ENCODE measurements at places on chromosomes 2 and 18. TPM values are rescaled to one million over a fixed set of nuclear protein-coding genes. Genes with fewer than 3 reads are reported as not detected.
A peak's percentile ranks its signal among the peaks of the same experiment; 100 is the strongest.

DNA sequence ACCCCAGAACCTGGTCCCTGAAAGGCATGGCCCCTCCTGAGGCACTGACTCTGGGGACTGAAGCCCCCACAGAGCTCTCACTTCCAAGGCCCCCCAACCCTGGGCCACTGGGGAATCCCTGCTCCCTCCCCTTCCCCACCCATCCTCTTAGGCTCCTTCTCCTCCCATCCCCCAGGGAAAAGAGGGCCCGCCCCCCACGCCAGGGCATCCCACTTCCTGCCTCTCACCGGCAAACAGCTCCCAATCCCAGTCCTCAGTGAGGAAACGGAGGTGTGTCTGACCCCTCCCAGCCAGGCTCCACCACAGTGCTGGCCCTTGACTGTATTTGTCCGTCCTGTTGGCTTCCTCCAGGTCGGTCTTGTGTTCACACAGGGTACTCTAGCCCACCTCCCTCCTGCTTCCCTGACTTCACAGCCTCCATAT is 35.0 kb upstream of the PTMA start:
- DNase-seq = peak; percentile 61

DNA sequence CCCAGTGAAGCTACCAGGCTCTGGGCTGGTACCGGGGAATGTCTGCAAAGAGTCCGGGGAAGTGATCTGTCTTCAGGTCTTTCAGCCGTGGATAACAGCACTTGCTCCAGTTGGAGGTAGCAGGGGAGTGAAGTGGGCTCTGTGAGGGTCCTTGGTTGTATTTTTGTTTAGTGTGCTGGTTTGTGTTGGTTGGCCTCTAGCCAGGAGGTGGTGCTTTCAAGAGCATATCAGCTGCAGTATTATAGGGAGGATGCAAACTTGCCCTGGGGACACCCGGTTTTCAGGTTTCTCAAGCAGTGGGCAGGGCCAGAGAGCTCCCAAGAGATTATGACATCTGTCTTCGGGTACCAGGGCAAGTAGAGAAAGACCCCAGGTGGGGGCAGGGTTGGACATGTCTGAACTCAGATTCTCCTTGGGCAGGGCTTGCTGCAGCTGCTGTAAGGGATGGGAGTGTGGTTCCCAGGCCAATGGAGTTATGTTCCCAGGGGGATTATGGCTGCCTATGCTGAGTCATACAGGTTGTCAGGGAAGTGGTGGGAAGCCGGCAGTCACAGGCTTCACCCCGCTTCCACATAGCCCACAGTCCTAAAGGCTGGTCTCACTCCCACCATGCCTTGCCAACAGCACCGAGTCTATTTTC is 34.4 kb downstream of the ACAA2 start:
- DNase-seq = no peak

DNA sequence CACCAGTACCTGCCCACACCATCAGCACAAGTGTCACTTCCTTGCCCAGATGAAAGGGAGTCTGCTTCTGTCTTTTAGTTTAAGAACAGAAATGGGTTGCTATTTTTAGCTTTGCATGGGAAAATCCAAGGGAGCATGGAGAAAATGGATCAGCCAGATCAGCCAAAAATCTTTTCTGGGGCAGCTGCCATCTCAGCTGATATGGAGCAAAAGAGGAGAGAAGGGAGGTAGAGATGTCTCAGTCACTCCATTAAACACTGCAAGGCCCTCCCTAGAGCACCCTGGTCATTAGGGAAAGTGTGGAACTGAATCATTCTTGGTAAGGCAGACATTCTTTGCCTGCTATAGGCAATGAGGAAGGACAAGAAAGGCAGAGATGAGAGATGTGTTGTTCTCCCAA is 79.9 kb downstream of the CTAGE1 start:
- no peak for DNase-seq

DNA sequence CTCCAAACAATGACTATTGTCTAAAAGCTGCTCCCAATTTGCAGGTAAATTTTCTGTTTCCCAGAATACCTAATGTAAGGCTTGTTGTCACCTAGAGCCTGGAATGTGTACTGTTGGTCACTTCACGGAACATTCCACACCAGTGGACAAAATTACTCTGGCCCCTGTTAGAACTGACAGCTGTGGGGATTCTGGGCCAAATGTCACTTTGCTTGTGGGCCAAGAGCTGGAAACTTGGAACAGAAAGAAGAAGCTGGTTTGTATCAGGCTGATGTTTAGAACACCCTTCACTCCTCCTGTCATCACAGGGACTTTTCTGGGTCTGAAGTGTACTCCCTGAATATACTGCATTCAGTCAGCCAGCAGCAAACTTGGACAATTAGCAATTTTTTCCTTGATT is 495.6 kb upstream of the SYT4 start:
- no peak for DNase-seq

DNA sequence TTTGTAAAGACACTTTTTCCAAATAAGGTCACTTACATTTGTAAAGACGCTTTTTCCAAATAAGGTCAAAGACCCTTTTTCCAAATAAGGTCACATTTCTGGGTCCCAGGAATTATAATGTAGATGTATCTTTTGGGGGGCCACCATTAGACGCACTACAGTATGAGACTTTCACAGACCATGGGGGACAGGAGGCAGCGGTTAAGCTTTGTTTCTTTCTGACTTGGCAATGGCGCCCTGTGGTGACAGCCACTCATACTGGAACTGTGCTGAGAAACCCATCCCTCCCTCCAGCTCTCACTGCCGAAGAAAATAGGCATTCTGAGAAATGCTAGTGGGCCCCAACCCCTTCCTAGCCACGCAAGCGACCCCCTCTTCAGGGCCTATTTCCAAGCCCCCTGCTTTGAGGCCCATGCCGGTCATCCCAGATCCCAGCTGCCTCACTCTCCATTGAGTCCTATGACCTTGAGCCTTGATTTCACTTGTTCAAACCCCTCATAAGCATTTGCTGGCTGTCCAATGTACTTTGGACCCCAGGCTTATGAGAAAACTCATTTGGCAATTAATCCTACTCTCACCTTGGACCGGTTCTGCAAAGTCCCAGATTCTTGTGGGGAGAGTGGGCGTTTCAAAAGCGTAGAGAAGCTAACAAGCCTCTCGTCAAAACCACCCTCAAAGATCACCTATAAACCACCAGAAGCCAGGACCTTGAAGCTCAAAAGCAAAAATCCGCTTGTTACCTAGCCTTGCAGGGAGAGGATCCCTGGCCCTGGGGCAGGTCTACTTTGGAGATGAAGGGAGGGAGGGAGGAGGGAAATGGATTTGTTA is 11.3 kb upstream of the SPATA3 start:
- no peak for DNase-seq

KYNU gene
- 2.3 TPM for total RNA-seq

CENPA gene
- 0.56 TPM for total RNA-seq

LAMA3 gene
- total RNA-seq = 44.9 TPM

ACKR3 gene
- 4.6 TPM for total RNA-seq

MPV17 gene
- total RNA-seq = 55.3 TPM
